ENCODE measurements at places on chromosomes 16 and 17.
A peak's percentile ranks its signal among the peaks of the same experiment; 100 is the strongest.

- no peak for DNase-seq
Observed at GRCh38 chr17:40177275-40177874, at the start of gene RAPGEFL1. TSS of gene RAPGEFL1 (plus strand) at chr17:40177470. CDS start at chr17:40177862, 392 bp downstream.

GRCh38 chr17:79808763-79809529 is 12.1 kb upstream of the CBX8 start:
- DNase-seq, result peak; percentile 30

GRCh38 chr17:46061435-46061834 is 62.4 kb downstream of the STH start:
- no peak for DNase-seq

- DNase-seq, result no peak
Observed at GRCh38 chr17:83115202-83115651, 35.8 kb downstream of the METRNL start.

DNA sequence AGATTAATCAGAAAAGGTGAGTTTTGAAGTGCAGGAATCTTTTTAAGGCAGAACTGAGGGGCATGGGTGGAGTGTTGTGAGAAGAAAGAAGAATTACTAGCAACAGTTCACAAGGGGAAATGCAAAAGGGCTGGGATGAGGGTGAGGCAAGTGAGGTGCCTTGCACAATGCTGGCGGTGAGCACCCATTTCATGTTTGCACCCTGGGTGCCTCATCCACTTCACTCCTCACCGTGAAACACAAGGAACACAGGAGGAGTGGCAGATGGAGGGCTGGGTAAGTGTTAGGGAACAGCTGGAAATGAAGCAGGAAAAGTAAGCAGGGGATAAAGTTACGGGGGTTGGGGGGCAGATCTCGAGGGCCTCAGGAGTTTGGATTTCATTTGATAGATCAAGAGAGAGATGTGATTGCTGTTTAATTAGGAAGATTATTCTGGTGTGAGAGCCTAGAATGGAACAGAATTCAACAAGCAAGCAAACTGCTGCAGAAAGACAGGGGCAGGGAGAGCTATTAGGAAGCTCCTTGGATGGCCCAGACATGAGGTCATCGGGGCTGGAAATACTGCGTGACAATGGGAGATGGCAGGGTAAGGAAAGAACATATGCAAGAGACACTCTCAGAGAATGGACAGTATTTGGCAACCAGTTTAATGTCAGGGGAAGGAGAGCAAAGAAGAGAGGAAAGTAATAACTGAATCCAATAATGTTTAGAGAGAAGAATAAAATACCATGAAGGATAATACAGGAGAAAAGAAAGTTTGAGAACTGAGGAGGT is 8.3 kb upstream of the HEATR6 start:
- no peak for DNase-seq

DNA sequence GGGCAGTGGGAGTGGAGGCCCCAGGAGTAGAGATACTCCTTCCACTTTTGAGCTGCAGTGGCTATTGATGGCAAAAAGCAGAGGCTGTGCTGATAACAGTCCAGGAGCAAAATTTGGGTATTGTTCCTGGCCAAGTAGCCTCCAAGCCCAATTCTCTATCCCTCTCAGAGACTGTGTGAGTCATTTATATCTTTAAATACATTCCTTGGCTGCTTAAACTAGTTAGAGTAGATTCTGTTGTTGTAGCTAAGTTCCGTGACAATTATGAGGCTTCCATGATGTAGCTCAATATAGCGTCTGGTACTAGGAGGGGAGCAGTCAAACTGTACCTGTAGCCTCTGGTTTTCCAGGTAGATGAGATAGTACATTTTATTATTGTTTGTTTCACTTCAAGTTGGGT is 19.9 kb upstream of the UBE2G1 start:
- DNase-seq, result no peak

DNA sequence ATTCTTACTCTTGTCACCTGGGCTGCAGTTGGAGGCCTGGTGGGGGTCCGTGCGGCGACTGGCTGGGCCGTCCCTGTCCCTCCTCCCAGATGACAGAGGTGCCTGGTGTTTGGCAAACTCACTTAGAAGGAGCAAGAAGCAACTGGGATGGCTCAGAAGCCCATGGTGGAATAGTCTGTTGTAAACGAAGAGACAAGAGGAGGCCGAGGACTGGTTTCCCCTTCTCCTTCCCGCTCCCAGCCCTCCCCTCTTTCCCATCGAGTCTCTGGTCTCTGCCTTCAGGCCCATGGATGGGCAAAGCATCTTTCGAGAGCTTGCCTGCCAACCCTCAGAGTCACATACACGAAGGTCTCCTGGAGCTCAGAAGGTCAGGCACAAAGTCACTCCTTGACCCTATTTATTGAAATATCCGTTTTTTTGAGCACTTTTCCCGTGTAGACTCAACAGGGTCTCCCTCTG is 364.4 kb downstream of the SEC14L1 start:
- no peak for DNase-seq

- no peak for DNase-seq
Observed at GRCh38 chr17:77427391-77427991, 286.7 kb downstream of the SEC14L1 start.

DNA sequence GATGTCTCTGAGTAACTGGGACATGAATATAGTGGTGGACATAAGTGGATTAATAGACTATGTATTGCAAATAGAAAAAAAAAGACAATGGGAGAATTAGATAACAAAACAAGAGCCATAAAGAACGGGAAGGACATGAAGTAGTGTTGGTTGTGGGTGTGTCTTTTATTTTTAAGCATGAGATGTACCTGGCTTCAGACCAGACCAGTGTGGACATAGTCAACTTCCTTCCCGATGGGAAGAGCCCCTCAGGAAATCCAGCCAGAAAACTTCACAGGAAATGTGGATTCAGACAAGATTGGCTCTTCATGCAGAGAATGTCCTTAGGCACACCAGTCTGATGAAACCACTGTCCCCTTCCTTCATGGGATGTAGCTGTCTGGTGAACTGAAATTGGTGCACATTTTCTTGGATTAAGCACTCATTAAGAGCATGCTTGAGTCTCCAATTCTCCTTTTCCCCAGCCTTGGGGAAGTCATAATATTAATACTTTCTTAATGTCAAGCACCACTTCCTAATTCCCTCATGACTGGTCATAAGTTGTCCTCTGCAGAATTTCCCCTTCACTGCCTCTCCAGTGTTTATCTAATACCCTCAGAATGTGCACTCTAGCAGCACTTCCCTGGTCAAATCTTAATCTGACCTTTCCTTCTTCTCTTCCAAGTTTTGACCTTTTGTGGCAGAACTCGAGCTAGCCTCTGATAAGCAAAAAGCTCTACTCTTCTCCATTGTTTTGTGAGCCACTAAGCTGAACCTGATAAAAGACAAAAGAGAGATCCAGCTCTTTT is 350.6 kb upstream of the MAF start:
- DNase-seq, result no peak

- DNase-seq, result no peak
Observed at GRCh38 chr16:8961811-8962390, 1.8 kb downstream of the USP7 start.

DNA sequence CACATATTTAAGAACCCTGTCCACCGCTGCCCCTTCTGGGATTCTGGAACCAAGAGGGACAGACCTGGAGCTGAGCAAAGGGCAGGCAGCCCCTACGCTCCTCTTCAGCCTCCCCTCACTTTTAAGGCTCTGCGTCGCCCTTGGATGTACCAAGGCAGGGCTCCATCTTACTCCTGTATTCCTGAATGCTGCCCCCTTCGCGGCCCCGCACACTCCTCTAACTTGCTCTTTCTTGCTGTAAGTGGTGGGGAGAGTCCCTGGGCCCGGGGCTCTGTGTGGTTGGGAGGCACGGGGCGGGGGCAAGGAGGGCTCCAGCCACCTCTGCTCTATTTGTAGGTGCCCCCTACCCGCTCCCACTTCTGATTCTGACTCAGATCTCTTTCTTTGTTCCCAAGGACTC is 1.2 kb downstream of the TNS4 start:
- DNase-seq, result no peak

DNA sequence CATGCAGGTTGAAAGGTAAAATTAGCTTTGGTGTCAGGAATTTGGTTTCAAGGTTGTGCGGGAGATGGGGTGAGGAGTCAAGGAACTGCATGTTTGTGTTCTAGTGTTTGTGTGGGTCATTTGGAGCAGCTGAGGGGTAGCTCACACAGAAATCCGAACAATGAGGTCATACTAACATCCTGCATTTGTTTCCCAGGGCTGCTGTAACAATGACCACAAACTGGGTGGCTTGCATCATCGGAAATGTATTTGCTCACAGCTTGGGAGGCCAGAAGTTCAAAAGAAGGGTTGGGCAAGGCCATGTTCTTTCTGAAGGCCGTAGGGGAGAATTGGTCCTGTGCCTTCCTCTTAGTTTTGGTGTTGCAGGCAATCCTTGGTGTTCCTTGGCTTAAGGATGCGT is 287.4 kb downstream of the HAPSTR1 start:
- DNase-seq, result no peak

DNA sequence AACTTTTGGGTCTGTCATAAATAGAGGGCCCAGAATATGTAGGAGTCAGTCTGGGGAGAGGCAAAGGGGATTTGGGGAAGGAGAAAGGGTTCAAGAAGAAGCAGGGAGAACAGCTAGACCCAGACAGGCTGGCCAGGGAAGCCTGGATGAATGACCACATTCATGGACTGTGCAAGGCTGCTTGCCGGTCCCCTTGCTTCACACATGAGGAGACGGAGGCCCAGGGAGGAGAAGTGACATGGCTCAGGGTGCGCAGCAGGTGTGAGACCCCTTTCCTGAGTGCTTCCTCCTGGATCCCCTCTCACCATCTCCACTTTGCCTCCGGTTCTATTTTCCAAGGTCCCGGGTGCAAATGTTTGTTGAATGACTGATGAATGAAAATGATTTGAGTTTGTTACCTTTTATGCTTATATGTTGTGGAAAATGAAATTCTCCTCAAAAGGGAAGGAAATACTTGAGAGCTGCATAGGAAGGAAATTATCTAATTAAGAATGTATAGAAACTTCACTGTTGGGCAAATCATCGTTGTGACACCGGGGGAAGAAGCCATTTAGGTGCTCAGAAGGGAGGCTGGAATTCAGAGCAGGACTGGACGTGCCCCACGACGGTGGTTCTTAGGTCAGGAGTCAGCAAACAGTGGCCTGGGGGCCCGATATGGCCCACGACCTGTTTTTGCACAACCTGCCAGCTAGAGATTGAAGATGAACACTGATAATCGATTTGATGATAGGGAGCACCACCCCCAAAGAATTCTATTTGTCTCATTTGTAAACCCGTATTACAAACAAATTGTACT is 559 bp downstream of the ITGAM start:
- DNase-seq, result no peak

DNA sequence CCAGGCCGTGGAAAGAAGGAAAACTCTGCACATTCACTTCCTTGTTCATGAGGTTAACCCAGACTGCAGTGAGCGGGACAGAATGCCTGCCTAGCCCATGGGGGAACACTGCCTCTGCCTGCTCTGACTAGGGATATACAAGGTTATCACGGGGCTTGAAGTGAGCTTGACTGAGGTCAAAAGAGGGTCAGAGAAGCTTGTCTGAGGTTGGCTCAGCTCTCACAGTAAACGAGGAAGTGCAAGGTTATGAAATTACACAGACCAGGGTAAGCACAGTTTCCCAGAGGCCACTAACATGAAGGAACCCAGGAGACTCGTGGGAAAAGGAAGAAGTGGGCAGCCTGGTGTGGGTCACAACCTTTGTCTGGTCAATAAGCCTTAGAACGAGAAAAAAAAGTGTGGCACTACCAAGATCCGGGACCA is 28.7 kb downstream of the HIC1 start:
- DNase-seq, result no peak

- no peak for DNase-seq
Observed at GRCh38 chr16:1787322-1788094, 4.7 kb downstream of the NUBP2 start.

Data from epithelial cell of proximal tubule (primary cell).